ENCODE measurements at places on chromosomes 2 and 18.

DNA sequence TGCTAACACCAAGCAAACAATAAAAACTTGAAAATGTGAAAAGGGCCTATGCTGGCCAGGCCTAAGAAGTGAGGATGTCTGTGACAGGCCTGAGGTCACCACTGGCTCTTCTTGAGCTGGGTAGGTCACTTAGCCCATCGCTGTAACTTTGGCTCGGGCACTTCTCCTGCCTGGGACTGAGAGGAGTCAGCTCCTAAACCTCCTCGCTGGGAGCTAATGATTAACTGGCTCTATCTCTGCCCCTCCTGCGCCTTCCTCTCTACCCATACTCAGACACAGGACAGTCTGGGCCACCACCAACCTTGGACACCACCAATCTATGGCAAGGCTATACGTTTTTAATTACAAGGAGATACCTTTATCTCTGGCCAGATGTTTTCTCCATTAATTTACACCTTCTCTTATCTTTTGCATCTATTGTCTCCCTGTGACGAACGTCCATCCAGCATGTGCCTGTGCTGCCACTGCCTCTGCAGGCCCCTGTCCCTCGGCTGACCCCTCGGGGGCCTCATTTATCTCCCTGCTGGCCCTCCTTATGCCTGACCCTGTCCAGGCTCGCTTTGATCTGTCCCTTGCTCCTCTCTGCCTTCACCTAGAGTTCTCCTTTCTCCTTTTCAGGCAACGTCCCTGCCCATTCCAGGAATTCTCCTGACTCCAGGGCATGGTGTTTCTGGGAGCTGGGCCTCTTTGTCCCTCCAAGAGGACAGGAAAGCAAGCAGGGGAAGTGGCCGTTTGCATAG is 149.1 kb upstream of the GATA6 start:
- DNase-seq = no peak

DNA sequence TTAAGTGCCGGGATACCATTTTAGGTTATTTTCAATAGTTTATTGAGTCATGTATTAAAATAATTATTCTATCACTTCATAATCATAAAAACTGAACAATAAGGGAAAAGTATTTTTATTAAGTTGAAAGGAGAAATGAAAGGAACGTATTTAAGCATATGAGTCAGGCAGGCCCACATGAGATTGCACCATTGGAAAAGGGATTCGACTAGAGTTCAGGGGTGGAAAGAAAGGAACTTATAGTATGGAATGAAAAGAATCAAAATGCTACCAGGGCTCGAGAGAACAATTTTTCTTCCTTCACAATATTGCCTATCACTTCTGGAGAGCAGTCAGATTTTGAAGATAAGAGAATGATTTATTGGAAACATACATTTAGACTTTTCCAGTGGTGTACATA is 516.5 kb upstream of the NETO1 start:
- no peak for DNase-seq

DNA sequence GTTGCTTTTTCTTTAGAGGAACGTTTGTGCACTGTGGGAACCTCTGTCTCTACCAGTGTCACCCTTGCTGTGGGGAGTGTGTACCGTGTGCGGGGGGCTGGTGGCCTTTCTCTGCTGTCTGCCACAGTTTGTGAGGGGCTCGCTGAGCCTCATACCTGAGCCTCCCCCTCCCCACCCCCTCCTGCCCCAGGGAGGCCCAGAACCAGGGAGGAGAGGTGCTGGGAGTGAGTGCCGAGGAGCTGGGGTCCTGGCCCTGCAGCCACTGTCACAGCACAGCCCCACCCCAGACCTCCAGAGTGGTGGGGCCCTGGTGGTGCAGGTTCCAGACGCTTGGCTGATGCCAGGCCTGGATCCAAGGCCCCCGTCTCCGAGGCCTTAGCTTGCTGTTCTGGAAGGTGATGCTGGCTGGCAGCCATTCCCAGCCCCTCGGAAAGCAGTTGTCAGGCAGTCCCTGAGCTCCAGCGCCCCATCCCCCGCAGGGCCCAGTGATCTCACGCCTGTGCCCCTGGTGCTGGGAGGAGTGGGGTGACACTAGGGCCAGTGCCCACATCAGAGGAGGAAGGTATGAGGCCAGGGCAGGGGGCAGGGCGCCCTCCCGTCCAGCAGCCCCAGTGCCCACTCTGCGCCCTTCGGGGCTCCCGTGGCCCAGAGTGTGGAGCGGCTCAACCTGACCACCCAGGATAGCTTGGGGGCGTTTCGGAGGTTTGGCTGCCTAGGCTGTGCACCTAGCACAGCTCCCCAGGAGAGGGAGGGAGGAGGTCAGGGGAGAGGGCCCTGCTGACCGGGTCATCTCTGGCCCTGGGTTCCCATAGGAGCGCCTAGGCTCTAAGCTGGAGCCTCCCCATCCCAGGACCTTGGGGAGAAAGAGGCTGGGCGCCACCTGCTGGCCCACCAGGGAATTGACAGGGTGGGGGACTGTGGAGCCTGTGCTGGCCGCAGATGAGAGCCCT is 53.0 kb upstream of the ALPP start:
- DNase-seq = no peak

GRCh38 chr2:134020608-134021007 is 233.3 kb upstream of the MGAT5 start:
- DNase-seq = no peak

DNA sequence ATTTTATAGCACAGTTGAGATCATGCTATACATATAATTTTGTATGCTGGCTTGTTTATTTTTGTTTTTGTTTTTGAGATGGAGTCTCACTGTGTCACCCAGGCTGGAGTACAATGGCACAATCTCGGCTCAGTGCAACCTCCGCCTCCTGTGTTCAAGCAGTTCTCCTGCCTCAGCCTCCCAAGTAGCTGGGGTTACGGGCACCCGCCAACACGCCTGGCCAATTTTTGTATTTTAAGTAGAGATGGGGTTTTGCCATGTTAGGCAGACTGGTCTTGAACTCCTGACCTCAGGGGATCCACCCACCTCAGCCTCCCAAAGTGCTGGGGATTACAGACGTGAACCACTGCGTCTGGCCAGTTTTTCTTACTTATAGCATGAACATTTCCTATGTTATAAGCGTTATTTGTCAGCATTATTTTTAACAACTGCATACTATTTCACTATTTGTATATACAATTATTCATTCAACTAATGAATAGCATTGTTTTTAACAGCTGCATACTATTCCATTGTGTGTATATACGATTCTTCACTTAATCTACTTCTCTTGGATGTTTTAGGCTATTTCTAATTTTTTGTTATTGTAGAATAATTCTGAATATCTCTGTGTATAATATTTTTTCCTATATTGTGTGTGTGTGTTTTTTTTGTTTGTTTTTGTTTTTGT is 3.5 kb downstream of the EHD3 start:
- DNase-seq = no peak

DNA sequence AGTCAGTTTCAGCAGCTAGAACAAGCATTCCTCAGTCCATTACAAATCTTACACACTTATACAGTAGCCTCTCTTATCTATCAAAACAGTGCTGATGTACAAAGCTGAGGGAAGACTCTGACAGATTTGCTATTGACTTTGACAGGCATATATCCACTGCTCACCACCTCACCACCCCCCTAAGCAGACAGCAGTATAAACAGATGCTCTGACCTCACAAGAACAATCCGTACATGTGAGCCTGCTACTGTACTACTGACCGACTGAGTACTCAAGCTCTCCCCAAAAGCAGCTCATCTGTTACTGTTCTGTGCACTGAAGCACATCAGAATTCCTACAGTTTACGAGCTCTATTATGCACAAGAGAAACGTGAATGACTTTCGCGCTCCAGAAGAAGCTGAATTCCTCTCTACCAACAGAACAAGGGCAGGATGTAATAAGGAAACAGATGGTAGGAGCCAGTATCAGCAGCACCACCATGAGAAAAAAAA is 95.6 kb upstream of the PDE1A start:
- no peak for DNase-seq

DNA sequence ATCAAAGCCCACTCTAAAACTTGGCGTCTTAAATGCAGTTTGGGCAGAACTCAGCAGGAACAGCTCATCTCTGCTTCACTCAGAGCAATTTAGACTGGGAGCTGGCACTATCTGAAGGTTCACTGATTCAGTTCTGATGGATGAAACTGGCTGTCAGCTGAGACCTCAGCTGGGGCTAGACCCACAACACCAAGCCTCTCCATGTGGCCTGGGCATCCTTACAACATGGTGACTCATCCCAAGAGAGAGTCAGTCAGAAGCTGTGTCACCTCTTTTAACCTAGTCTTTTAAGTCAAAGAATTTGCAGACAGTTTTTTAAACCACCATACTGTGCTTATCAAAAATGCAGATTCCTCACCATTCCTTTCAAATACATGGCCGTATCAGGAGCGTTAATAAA is 62.6 kb upstream of the ZNF397 start:
- DNase-seq = no peak

DNA sequence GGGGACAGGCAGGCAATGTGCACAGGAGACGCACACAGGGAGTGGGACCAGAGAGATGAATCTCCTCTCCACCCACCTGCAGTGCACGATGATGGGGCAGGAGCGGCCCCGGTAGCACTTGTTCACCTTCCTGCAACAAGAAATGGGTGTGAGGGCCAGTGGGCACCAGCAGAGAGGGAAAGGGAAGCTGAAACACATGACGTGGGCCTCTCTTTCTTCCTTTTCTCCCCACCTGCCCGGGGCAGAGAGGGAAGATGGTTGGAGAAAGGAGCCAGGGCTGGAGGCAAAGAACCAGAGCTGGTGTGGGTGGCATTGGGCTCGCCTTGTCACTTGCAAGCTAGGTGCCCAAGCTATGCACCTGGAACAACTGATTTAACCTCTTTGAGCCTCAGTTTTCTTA is 12.2 kb downstream of the DNAJB2 start:
- no peak for DNase-seq

GRCh38 chr2:238853721-238854120 is 5.8 kb downstream of the TWIST2 start:
- no peak for DNase-seq

DNA sequence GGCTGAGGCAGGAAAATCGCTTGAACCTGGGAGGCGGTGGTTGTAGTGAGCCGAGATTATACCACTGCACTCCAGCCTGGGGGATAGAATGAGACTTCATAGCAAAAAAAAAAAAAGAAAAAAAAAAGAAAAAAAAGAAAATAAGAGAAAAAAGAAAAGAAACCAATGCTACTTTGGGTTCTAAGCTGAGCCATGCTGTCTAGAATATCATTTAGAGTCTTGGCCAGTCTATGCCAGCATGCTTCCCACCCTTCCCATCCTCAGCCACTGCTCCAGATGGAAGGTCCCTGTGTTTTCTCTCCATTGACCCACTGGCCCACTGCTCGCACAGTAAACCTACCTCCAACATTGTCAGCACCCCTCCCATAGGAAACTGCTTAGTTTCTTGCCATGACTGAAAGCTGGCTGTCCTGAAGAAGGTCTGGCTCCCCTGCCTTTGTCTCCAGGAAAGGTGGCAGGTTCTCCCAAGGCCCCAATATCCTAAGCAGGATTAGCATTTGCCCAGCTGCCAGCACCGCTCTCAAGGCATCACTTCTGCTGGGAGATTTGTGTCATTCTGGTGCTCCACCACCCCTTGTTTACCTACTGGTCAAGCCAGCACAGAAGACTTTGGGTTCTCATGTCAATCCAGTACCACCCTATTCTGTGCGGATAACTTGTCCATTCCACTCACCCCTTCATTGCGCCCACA is 47.3 kb upstream of the PAPOLG start:
- no peak for DNase-seq

- peak; percentile 90 for DNase-seq
These were observed 89.6 kb downstream of the FAM161A start for GRCh38 chr2:61764035-61764800.

DNA sequence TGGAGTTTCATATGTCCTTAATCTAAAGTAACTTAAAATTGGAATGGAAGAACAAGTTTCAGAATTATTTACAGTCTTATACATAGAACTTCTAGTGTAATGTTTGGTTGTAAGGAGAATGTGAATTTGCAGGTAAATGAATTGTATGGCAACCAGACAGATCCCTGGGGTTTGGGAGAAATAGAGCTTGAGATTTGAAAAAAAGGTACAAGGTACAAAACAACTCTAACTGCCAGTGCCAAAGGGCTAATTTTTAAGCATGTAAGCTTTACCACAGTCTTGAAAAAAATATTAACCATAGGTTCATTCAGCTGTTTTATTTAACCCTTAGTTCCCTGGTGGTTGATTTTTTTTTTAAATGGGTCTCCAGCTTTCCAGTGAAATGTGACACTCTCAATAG is 103.3 kb downstream of the ICA1L start:
- no peak for DNase-seq

- no peak for DNase-seq
These were observed 49.0 kb upstream of the EPAS1 start for GRCh38 chr2:46248171-46248570.

DNA sequence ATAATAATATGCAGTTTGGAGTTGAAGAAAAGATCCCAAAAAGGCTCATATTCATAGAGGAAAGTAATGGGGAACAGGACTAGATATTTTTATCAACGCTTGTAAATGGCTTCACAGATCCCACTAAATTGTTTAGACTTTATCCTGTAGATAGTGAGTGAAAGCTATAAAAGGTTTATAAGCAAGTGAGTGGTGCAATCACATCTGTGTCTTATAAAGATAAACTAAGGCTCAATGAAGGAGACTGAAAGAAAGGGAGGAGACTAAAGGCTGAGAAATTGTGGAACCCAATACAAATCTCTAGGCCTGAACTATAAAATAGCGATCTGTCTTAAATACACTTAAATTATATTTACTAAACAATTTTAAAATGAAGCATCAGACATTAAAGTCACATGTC is 7.7 kb downstream of the SP3 start:
- no peak for DNase-seq

- no peak for DNase-seq
These were observed 62.0 kb upstream of the POMC start for GRCh38 chr2:25230198-25230947.

DNA sequence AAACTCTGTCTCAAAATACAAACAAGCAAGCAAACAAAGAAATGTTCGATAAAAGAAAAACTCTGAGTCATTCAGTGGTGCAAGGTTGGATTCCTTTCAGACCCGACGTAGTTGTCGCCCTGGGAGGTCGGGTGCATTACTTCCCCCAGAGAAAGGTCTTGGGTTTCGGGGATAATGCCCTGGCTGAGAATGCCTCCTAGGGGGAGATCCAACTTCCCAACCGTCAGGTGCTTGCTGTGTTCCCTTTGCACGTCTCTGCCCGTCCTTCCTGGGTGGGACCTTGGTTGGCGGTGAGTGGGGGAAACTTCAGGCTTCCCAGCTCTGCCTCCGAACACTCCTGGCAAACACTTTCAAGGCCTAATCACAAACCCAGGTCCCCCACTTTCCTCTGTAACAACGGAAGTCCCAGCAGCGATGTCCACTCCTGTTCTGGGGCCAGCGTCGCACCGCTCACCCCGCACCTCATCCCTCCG is 609 bp downstream of the TPGS2 start:
- no peak for DNase-seq

Data from activated CD8-positive, alpha-beta memory T cell treated with anti-CD3 and anti-CD28 coated beads for 4 hours (primary cell).